ENCODE measurements at places on chromosomes 5 and 9.

DNA sequence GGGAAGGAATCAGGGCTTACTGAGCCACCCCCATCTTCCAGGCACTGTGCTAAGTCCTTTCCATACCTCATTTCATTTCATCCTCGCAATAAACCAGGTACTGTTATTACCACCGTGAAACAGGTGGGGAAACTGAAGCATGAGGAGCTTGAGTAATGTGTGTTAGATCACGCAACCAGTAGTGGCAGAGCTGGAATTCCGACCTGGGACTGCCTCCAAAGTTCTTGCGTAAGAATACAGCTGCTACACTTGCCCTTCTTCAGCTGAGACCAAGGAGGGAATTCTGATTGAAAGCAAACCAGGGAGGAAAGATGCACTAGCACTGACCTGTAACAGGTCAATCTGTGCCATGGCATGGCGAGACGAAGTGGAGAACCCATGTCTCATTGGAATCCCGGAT is 113.4 kb upstream of the MSX2 start:
- no peak for DNase-seq

DNA sequence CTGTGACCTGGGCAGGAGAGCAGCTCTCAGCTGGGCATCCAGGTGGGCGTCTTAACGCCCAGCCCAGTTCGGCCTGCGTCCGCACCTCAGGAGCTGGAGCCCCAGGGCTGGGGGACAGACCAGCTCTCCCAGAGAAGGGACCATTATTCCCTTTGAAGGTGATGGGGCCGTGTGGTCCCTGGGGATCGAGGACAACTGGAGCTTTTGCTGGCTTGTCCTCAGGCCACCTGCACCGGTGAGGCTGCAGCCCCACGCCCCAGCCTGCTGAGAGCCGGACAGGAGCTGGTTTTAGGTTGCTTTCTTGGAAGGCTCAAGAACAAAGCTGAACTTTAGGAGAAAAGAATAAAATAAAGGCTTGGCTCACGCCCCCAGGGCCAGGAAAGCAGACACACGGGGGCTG is 40.9 kb downstream of the NACC2 start:
- DNase-seq: no peak

- DNase-seq: no peak
Measured at GRCh38 chr9:112174222-112174964, 704 bp downstream of the SUSD1 start.

GRCh38 chr9:96192710-96193109 is 109.3 kb downstream of the HSD17B3 start:
- DNase-seq: no peak

- no peak for DNase-seq
Measured at GRCh38 chr9:96089452-96090085, 212.4 kb downstream of the HSD17B3 start.

- no peak for DNase-seq
Measured at GRCh38 chr5:59919484-59919883, 26.0 kb upstream of the PDE4D start.

DNA sequence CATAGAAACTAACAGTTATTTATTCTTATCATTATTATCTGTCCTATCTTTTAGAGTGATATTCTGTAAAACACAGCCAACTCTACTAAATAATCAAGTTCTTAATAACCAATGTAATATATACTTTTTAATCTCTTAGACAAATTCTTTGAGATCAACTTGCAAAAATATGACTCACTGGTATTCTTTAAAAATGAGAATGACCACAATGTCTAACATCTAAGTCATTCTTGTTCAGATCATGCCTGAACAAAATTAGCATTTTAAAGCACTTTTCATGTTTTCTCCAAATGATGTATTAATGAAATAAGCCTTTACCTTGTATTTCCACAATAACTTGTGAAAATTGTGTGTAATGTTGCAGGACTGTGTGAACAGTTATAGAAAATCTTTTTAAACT is 356.9 kb upstream of the RGMB start:
- no peak for DNase-seq
